ENCODE measurements at places on chromosomes 2 and 18. TPM values are rescaled to one million over a fixed set of nuclear protein-coding genes. Genes with fewer than 3 reads are reported as not detected.
A peak's percentile ranks its signal among the peaks of the same experiment; 100 is the strongest.

- DNase-seq, result peak; percentile 34
These were observed 37.2 kb upstream of the SNED1 start for GRCh38 chr2:240960971-240961876.

- DNase-seq, result no peak
These were observed 90.2 kb upstream of the TMEM18 start for GRCh38 chr2:767440-767839.

DNA sequence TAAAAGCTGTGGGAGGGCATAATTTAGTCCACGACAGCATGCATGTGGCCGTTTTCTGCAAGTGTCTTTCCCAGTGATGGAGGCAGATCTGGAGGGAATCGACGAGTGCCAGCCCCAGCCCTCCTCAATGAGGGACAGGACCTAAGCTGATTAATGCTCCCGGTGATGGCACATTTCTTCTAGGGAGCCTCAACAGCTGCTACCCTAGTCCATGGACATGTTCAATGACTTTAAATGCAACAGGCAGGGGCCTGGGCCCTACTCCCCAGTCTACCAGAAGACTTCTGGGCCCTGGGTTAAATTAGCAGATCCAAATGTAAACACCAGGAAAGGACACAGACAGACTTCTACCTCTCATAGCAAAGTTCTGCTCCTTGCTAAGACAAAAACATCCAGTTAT is 155.1 kb downstream of the ACTR3 start:
- no peak for DNase-seq

DNA sequence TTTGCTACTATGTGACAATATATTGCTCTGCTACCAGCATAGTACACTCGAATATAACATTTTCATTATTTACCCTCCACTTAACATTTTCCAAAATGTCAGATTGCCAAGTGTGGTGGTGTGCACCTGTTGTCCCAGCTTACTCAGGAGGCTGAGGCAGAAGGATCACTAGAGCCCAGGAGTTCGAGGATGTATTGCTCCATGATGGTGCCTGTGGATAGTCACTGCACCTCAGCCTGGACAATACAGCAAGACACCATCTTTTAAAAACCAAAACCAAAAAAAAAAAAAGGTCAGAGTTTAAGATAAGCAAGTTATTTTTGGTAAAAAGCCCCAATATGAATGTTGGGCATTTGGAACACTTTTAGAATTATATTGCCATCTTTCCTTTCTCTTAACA is 75.2 kb upstream of the EPB41L5 start:
- no peak for DNase-seq

DNA sequence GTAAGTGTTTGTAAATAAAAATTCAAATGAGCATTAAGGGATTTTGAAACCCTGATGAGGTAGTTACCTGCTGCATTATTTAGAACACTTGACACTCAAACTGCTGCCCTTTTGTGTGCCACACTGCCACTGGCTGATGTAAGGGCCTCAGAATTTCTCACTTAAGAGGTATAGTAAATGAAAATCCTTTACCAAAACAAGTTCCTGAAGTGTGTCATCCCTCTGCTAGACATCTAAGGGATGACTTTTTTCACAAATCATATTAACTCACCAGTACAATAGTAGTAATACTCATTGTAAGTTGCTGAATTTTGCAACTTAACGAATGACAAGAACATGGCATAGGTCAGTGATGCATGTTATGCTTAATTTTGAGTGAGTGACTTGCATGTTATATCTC is 274.9 kb upstream of the UBE2E3 start:
- no peak for DNase-seq

The GPR17 gene
- not detected for polyA plus RNA-seq

The INO80B gene
- not detected for polyA plus RNA-seq

The ACKR3 gene
- polyA plus RNA-seq, result 23.5 TPM
